Mucosa of gallbladder (tissue), 1 donor: ENCODE measurements at places on chromosomes 1 and 21. TPM values are rescaled to one million over a fixed set of nuclear protein-coding genes. Genes with fewer than 3 reads are reported as not detected.

DNA sequence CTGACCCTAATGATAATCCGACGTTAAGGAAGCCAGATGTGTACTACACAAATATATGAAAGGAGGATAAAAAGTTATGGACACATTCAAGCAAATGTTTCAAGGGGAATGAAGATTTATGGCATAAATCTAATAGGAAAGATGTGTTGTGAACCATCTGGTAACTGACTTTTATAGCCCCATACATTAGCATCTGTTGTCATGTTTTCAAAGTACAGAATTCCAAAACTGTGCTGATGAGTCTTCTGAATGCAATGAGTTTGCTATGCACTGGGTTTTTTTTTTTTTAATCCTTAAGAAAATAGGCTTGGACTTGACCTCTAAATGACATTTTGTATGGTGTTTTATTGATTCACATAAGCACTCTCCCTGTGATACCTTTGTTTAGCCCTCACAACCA is 158.5 kb upstream of the ESRRG start:
- DNase-seq, result no peak

The FNBP1L gene
- total RNA-seq, result 57.1 TPM

DNA sequence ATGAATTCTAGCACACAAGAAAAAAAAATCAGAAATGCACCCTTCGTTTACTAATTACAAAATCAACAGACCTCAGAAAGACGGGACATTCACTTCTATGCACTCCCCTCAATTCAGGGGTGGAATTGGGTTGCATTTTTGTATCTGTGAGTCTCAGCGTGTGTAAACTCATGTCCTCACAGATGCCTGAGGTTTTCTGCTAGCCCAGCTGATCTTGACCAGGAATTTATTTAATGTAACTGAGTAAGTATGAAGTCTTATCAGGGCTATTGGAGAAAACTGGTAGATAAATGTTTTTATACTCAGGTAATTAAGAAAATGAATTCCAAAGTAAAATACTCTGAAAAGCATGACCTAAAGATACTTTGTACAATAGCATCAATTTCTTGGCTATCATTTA is 167.7 kb downstream of the RUNX1 start:
- DNase-seq, result no peak

GRCh38 chr1:96464066-96464465 is 257.5 kb upstream of the PTBP2 start:
- DNase-seq, result no peak

GRCh38 chr1:185720633-185721272 is 13.4 kb upstream of the HMCN1 start:
- no peak for DNase-seq

DNA sequence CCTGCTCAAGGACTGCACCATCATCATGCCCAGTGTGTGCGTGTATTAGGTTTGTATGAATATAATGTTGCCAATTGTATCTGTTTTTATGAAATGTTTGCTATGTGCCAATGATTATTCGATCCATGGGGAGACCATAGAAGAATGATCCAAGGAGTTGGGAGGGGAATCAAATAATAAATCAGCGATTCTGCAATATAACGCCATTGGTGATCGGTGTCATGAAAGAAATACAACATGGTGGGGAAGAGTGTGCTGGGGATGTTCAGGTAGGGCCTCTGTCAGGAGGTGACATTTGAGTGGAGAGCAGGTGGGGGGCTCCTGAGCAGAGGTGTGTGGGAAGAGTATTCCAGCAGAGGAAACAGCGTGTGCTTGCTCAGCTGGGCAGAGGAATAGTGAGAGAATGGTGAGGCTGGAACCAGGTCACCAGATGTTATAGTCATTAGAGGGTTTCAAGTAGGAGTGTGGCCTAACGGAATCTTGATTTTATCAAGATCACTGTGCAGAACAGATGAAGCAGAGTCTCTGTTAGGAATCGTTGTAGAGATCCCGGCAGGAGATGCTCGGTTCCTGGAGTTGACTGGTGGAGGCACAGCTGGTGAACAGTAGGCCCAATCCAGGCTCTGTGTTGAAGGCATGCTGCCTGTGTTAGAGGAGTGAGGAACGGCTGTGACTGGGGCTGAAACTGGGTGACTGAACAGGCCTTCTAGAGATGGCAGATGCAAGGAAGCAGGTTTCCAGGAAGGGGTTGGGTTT is 2.9 kb upstream of the ZNF496 start:
- DNase-seq, result no peak

GRCh38 chr1:241355311-241356010 is 1.5 kb downstream of the RGS7 start:
- no peak for DNase-seq

DNA sequence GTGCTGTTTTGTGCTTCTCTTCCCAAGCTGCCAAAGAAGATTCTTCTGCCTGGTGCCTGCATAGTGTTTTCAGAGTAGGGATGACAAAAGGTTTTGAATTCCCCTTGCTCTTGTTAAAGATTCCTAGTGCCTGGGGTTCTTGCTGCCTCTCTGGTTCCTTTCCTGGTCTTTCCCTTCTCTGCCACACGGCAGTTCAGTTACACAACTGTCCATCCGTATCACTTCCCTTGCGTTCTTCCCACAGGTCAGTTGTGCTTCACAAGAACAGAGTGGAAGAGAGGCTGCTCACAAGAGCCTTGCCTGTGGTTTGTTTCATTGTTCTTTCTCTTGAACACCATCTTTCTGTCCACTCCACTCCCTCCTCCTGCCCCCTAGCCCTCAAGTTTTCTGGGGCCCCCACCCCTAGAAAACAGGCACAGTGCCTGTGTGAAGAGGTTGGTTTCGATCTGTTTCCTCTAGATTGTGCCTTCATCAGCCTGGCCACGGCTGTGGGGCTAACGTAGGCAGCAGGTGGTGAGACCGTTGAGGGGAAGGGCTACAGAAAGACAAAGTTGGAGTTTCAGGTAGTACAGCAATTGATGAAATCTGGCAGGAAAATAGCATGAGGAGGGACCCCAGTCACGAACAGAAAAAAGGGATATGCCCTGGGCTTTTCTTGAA is 5.8 kb downstream of the VASH2 start:
- DNase-seq, result no peak

- no peak for DNase-seq
Measured at GRCh38 chr1:55861676-55862340, 646.6 kb upstream of the USP24 start.

DNA sequence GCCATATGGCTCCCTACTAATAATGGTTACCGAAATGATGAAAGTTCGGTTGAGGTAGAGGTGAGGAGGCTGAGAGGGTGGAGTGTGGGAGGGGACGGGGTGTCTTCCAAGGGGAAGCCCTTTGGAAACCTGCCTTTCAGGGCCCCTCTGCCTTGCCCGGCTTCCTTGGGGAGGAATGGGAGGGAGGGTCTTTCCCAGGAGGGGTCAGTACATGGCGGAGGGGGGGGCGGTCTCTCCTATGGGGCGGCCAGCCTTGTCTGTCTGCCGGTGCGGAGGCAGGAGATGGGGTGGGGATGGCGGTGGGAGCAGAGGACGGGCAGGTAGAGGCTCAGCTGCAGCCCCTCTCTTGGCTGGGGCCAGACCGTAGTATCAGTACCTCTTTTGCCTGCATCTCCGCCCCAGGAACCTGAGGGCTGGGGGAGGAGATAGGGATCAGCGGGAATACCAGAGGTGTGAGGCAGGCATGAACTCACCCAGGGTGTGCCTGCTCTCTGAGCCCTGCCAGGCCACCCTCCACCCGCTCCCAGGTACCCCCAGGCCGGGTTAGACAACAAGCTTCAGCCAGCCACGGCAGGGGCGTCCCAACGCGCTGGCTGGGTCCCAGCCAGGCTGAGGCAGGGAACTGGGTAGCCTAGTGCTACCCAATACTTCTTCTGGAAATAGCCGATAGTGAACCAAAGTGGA is 79.4 kb upstream of the POU3F1 start:
- DNase-seq, result no peak

- DNase-seq, result no peak
Measured at GRCh38 chr1:234606784-234607108, 3.2 kb downstream of the IRF2BP2 start.

GRCh38 chr1:201429736-201430501 is 8.4 kb upstream of the TNNI1 start:
- DNase-seq, result no peak

DNA sequence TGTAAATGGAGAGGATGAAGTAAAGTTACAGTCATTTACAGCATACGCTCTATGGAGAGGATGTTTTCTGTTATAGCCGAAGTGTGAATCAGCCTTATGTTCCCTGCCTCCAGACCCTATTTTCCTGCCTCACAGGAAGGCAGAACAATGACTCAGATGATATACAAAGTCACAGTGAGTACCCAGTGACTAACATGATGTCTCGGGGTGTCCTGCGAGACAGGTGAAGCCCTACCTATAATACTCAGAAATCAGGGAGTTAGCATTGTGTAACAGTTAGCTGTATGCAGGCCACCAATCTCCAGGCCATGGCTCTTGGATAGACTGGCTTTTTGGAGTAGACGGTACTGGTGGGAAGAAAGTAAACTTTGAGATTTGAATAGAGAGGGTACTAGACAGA is 55.6 kb upstream of the FBXO28 start:
- no peak for DNase-seq

The ACBD6 gene
- total RNA-seq, result 27.1 TPM

- DNase-seq, result no peak
Measured at GRCh38 chr1:24003331-24003972, 23.3 kb upstream of the SRSF10 start.

DNA sequence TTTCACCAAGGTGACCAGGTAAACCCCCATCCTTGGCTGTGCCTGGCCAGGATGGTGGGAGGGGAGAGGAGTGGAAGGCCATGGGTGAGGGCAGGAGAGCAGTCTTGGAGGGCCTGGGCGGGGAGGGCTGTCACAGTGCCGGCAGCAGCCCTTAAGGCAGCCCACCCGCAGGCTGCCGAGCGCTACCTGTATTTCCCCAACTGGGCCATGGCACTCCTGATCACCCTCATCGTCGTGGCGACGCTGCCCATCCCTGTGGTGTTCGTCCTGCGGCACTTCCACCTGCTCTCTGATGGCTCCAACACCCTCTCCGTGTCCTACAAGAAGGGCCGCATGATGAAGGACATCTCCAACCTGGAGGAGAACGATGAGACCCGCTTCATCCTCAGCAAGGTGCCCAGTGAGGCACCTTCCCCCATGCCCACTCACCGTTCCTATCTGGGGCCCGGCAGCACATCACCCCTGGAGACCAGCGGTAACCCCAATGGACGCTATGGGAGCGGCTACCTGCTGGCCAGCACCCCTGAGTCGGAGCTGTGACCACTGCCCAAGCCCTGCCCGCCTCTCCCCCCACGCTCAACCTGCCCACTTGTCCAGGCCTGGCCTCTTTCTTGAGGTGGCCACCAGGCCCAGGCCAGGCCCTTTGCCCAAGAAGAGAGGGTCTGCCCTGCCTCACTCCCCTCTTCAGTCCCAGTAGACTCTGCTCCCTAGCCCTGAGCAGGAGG is 12.0 kb upstream of the KCNC4 start:
- no peak for DNase-seq

- DNase-seq, result no peak
Measured at GRCh38 chr21:36454093-36454531, 25.8 kb downstream of the CLDN14 start.

The DNALI1 gene
- total RNA-seq, result 45.3 TPM

DNA sequence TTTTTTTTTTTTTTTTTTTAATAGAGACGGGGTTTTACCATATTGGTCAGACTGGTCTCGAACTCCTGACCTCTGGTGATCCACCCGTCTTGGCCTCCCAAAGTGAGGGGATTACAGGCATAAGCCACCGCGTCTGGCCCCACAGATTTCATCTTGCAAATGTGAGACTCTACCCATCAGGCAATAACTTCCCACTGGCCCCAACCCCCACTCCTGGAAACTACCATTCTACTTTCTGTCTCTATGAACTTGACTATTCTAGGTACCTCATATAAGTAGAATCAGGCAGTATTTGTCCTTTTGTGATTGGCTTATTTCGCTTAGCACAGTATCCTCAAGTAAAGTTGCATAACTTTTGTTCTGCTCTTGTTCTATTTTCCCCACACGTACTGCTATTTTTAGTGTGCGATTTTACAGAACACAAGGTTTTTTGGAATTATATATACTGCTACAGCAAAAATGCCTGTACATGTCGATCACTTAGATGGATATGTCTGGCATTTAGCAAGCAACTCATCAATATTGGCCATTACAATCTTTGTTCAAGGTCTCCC is 40.2 kb downstream of the ECE1 start:
- DNase-seq, result no peak

- DNase-seq, result no peak
Measured at GRCh38 chr1:7299994-7300393, 471.1 kb upstream of the VAMP3 start.

- peak; percentile 26 for DNase-seq
Measured at GRCh38 chr1:237012788-237013383, 8.6 kb upstream of the MT1HL1 start.

GRCh38 chr1:230117694-230118093 is 50.7 kb downstream of the GALNT2 start:
- DNase-seq, result no peak

The PSMG1 gene
- total RNA-seq, result 22.6 TPM

The KPRP gene
- not detected for total RNA-seq

- no peak for DNase-seq
Measured at GRCh38 chr1:28086651-28087050, 1.8 kb downstream of the EYA3 start.

GRCh38 chr1:30290581-30290980 is 432.8 kb downstream of the MATN1 start:
- no peak for DNase-seq

GRCh38 chr1:227781314-227781930 is 34.1 kb upstream of the PRSS38 start:
- DNase-seq, result no peak

The EBNA1BP2 gene
- 31.9 TPM for total RNA-seq

GRCh38 chr1:156865258-156865657 is 4.6 kb downstream of the NTRK1 start:
- DNase-seq, result no peak

GRCh38 chr1:153678519-153679336 is at the start of gene NPR1:
Gene NPR1 (plus strand): TSS chr1:153678688. CDS start chr1:153679109, 421 bp downstream.
- DNase-seq, result peak; percentile 20

DNA sequence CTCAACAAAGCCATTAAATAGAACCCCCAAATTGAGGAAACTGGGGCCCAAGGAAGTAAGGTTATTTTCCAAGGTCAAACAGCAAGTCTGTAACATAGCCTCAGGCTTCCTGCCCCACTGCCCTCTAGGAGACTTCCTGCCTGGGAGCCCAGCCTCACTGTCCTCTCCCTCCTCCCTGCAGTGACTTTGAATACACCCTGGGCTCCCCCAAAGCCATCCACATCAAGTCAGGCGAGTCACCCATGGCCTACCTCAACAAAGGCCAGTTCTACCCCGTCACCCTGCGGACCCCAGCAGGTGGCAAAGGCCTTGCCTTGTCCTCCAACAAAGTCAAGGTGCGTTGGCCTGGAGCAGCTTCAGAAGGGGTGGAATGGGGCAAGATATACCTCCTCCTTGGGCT is 18.3 kb downstream of the GRHL3 start:
- DNase-seq, result no peak

DNA sequence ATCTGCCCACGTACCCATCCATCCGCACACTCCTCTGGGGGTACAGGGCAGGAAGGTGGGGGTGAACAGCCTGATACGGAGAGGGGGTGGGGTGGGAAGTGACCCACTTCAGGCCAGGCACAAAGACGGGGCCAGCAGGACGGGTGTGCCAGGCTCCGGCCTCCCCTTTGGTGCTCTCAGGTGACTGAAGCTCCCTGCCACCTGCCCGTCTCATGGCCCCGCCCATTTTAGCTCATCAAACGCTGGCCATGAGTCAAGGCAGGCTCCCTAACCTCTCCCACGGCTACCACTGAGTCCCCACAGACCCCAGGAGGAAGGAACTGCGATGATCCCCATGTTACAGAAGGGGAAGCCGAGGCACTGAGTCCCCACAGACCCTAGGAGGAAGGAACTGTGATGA is 109.6 kb downstream of the CRYAA start:
- DNase-seq, result peak; percentile 34
